A549 treated with ZK216348 at 1 μM for 4 hours (cell line): ENCODE measurements at places on chromosomes 4 and X. TPM values are rescaled to one million over a fixed set of nuclear protein-coding genes. Genes with fewer than 3 reads are reported as not detected.

The NPY5R gene
- not detected in 5 replicates for total RNA-seq

The GAB1 gene
- total RNA-seq: 2.2 to 2.7 TPM (median 2.4 TPM) in 5 replicates

The DYNLT3 gene
- total RNA-seq: 7.7 to 21.2 TPM (median 16.7 TPM) in 5 replicates

The GATA1 gene
- total RNA-seq: not detected in 5 replicates

The FANCB gene
- total RNA-seq: 1.2 to 3.9 TPM (median 3.1 TPM) in 5 replicates

The RTL5 gene
- 1.9 to 3.2 TPM (median 2.8 TPM) in 5 replicates for total RNA-seq

The STK32B gene
- 17.7 to 21.4 TPM (median 18.0 TPM) in 5 replicates for total RNA-seq

The SPATA18 gene
- 2.9 to 4.8 TPM (median 4.0 TPM) in 5 replicates for total RNA-seq

The GABRE gene
- 17.6 to 27.2 TPM (median 24.6 TPM) in 5 replicates for total RNA-seq

The GABRG1 gene
- not detected in 5 replicates for total RNA-seq

The PDE5A gene
- total RNA-seq: 0.09 to 0.37 TPM (median 0.23 TPM) in 5 replicates

The ITGB1BP2 gene
- total RNA-seq: 0.83 to 1.5 TPM (median 0.99 TPM) in 5 replicates

The SSX3 gene
- total RNA-seq: not detected in 5 replicates

The SSX4 gene
- not detected in 5 replicates for total RNA-seq

The HTN3 gene
- total RNA-seq: not detected in 5 replicates

The CXorf51A gene
- total RNA-seq: not detected in 5 replicates

The TMEM255A gene
- total RNA-seq: 0.11 to 0.16 TPM (median 0.14 TPM) in 5 replicates

The BGN gene
- total RNA-seq: 0.12 to 0.26 TPM (median 0.18 TPM) in 4 of 5 replicates, not detected in the other

The SHOX gene
- total RNA-seq: not detected in 5 replicates

The WFS1 gene
- total RNA-seq: 7.5 to 16.0 TPM (median 13.8 TPM) in 5 replicates

The MSMO1 gene
- total RNA-seq: 10.9 to 21.3 TPM (median 19.6 TPM) in 5 replicates

The GLRA3 gene
- not detected in 5 replicates for total RNA-seq

The DSPP gene
- not detected in 5 replicates for total RNA-seq

The METAP1 gene
- 42.0 to 54.3 TPM (median 50.8 TPM) in 5 replicates for total RNA-seq

The CT45A2 gene
- not detected in 5 replicates for total RNA-seq

The CDX4 gene
- total RNA-seq: not detected in 5 replicates

The CLCN4 gene
- total RNA-seq: 3.1 to 6.3 TPM (median 4.2 TPM) in 5 replicates

The NEK1 gene
- total RNA-seq: 1.9 to 3.7 TPM (median 2.9 TPM) in 5 replicates

The CT45A9 gene
- total RNA-seq: not detected in 5 replicates
